NCI-H1092 (cell line): ENCODE measurements at places on chromosomes 4 and X.

DNA sequence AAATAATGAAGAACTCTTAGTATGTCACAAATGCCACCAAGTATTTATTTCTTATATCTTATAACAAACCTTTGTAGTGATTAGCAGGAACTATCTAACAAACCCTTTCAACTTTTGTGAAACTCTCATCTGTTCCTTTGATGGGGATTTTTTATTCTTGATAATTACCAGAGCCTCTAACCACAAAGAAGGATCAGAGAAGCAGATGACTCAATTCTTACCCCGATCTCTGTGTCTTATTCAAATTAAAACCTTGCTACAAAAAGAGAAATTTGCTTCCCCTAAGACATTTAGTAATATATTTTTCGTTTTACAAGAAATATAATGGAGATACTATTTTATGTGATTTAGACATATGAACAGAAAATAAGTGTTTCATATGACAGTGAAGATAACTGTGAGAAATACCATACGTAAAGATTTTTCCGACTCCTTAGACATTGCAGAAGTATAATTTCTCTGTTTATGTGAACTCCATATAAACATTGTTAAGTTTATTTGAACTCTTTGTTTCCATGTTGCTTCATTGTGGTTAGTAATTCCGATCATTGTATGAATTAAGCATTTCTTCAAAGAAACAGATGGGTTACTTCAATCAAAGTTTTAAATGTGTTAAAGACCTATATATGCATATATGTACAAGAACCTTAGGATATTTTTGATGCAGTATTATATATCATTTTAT lies 205.4 kb downstream of the CFAP299 start:
- no peak for DNase-seq

DNA sequence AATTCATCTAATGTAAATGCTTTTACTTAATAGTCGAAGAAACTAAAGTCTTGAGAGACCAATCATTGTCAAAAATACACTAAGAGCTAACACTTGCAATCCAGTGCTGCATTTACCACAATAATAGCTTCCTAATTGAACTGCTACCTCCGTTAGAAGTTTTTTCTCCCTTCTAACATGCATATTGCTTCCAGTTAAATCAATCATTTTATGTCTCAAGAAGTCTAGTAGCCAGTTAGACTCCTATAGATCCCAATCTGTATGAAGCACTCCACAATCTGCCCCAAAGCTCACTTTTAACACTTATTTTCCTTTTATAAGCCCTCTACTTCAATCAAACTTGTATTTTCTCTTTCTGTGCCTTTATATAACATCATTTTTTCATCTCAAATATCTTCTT lies 41.4 kb upstream of the GRID2 start:
- DNase-seq = no peak

DNA sequence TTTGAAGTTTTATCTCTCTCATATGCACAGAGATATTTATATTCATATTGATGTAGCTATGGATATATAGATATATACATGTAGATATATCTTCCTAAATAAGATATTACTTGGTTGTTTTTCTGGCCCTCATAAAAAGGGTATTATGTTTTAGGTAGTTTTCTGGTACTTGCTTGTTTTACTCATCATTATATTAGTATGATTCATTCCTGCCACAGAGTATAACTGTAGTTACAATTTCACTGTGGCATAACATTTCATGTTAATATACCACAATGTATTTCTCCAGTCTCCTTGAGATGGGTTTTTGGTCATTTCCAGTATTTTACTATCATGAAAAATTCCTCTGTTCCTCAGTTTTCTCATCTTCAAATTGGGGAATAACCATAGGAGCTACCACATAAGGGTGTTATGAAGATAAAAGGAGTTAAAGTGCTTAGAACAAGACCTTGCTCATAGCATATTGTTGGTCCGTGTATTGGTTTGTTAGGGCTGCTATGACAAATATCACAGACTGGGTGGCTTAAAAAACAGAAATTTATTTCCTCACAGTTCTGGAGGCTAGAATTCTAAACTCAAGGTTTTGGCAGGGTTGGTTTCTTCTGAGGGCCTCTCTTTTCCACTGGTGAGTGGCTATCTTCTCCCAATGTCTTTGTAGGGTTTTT lies 129.7 kb downstream of the TMEM164 start:
- no peak for DNase-seq

DNA sequence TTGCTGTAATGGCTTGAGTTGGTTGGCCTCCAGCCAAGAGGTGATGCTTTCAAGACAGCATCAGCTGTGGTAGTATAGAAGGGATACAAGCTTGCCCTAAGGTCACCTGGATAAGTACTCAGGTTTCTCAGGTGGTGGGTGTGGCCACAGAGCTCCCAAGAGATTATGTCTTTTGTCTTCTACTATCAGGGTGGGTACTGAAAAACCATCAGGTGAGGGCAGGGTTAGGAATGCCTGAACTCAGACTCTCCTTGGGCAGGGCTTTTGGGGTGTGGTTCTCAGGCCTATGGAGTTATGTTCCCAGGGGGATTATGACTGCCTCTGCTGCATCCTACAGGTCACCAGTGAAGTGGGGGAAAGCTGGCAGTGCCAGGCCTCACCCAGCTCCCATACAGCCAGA lies 654.6 kb upstream of the GALNT7 start:
- no peak for DNase-seq

GRCh38 chrX:26328608-26329319 lies 112.8 kb downstream of the MAGEB5 start:
- no peak for DNase-seq

DNA sequence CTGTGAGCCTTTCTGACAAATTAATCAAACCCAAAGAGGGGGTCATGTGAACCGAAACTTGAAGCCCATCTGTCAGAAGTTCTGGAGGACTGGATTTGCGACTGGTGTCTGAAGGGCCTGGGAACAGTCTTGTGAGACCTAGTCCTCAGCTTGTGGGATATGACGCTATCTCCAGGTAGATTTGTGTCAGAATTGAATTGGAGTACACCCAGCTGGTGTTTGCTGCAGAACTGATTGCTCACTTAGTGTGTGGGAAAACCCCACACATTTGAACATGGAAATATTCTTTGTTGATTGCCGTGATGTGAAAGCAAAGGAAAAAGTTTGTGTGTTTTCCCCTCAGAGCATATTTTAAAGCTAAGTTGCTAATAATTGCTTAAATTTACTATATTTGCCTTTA lies 30.3 kb upstream of the TMSB15B start:
- no peak for DNase-seq

GRCh38 chr4:148998719-148999118 lies 556.5 kb upstream of the NR3C2 start:
- DNase-seq = no peak

GRCh38 chrX:155052738-155053498 lies 18.0 kb downstream of the CMC4 start:
- no peak for DNase-seq

- DNase-seq = no peak
Measured at GRCh38 chrX:8278557-8278956, 107.5 kb upstream of the VCX2 start.
